ENCODE measurements at places on chromosomes 12 and 14.

DNA sequence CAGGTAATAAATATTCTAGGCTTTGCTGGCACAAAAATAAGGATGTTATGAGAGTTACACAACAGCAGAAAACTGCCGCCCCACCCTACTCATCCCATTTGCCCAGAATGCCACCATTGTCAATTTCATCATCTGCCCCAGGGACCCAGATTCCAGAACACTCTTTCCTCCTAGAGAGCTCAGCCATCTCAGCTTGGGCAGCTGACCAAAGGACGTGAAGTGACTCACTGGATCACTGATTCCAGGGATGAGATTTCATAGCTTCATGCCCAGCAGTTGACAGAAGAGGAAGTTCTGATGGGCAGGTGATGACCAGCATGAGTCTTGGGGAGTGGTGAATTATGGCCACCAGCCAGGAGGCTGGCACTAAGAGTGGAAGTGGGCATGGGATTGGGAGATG, 450.3 kb downstream of the RMST start:
- no peak for DNase-seq

DNA sequence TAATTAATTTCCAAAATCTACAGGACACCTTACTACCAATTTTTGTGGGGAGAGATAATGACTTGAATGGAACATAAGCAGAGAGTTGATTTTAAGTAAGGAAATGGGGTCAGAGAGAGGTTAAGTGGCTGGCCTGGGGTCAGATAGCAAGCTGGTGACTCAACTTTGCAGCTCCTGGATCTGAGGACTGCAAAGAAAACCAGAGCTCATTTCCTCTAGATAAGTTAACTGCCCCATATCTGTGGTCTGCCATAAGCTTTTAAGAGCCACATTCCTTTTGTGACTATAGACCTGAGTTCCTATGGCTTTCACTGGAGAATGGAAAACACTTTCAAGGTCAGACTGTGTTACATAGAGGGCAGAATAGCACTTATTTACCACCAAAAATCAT, 201.2 kb upstream of the PRICKLE1 start:
- no peak for DNase-seq

- no peak for DNase-seq
Observed at GRCh38 chr12:75955251-75955650, 76.3 kb downstream of the PHLDA1 start.

DNA sequence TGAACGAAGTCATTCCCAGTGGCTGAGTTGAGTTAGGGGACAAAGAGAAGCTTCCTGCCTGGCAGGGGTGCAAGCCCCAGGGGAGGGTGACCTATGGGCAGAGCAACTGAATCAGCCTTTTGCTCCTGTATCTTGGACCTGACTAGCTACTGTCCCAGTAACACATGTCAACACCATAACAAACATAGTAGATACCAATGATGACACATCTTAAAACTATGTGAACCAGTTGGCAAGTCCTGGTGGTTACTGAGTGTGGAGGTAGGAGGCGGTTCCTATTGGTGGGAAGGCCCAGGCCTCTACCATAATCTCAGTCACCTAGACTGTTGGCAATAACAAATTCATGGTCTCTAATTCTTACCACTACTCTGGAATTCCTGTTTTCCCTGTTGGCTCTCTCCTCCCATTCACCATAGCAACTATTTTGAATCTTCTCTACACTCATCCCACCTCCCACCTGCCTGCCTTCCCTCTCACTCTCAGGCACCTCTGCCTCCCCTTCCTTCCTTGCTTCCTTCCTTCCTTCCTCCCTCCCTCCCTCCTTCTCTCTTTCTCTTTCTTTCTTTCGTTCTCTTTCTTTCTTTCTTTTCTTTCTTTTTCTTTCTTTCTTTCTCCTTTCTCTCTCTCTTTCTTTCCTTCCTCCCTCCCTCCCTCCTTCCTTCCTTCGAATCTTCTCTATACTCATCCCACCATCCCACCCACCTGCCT, 8.1 kb upstream of the P2RX7 start:
- DNase-seq: no peak

DNA sequence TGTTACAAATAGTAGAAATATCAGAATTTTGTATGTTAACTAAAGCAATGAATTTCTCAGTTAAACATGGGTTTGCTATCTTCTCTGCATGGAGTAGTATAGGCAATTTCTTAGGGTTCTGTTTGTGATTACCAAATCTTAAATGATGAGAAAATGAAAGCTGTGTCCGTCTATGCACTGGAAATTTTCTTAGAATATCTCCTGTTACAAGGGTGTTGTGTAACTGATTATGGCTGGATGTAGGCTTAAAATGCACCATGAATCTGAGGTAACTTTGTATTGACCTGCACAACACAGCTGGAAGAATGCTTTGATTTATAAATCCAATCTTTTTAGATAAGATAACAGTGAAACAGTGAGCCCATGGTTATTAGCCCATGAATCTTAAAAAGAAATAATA, 17.8 kb downstream of the TRIP11 start:
- no peak for DNase-seq

DNA sequence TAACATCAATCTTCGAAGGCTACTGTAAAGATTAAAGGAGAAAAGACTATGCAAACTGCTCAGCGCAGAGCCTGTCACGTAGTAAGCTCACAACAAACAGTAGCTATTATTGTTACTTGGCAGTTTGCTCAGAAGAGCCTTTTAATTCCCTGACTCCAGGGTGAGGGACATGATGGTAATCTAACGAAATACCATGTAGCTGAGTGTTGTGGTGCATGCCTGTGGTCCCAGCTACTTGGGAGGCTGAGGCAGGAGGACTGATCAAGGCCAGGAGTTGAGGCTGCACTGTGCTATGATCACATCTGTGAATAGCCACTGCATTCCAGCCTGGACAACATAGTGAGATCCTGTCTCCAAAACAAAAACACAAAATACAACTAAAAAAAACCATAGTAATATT, 22.8 kb downstream of the HEBP1 start:
- DNase-seq: no peak

GRCh38 chr12:50845021-50845647, 2.4 kb downstream of the TMPRSS12 start:
- peak; percentile 23 for DNase-seq

GRCh38 chr12:129613314-129613713, 290.5 kb downstream of the TMEM132D start:
- DNase-seq: no peak

DNA sequence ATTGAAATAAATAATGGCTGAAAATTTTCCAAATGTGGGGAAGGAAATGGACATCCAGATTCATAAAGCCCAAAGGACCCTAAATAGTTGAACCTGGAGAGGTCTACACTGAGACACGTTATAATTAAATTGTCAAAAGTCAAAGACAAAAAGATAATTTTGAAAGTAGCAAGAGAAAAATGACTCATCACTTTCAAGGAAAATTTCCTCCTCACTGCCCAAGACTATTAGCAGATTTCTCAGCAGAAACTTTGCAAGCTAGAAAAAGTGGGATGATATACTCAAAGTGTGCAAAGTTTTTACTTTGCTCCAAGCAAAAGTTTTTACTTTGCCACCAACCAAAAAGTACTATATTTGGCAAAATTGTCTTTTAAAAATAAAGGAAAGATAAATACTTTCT, 15.9 kb upstream of the KRT83 start:
- no peak for DNase-seq

DNA sequence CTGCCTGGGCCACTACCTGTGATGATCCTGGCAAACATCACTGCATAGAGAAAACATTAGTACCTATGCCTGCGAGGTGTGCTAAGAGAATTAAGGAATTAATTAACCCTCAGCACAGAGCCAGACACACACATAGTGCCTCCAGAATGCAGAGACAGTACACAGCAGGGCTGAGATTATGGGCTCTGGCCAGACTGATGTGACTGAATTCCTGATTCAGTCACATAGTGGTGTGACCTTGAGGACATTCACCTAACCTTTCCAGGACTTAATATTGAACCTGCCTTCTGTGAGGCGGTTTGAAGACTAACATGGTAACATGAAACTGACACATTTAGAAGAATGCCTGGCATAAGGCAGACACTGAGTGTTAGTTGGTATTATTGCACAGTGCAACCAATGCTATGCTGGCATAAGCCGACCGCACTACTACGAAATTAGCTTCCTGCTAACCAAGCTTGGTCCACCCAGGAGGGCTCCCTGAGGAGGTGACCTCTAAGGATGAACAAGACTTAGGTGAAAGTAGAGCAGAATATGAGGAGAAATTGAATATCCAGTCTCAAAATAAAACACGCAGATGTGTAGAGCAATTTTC, 32.0 kb upstream of the SELPLG start:
- no peak for DNase-seq

DNA sequence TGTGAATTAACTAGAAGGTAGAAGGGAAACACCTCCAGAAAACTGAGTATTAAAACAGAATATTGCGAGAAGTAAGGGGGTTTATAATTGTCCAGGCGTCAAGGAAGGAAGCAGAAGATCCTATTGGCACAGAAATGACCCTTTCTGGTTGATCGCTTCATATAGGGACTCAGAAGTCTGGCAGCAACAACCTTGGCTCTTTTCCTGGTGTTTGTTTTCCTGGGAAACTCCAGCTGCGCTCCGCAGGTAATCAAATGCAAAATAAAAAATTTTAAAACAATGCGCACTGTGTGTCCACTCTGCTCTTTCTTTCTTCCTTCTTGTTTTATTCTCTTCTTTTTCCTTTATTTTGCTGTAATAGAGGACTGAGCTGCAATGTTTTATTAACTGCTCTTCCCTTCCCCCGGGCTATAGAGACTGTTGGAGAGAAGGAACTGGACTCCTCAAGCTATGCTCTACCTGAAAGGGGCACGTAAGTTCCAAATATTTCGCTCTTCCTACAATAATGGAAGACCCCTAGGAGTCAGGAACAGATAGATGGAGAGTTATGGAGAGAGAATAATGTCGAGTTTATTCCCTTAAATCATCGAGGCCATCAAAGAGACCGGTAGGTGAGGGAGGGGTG, 737 bp downstream of the SPX start:
- DNase-seq: no peak

DNA sequence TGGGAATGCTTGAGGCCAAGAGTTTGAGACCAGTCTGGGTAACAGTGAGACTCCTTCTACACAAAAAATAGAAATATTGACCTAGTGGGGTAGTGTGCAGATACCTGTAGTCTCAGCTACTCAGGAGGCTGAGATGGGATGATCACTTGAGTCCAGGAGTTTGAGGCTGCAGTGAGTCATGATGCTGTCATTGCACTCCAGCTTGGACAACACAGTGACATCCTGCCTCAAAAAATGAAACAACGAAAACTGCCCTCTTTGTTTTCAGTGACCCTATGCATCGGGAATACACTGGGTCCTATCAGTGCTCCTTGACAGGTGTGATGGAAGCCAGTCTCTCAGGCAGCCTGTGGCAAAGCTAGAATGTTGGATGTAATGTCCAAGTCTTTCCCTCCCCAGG, 311.5 kb upstream of the OR4E1 start:
- DNase-seq: no peak

GRCh38 chr14:24979725-24980239, 70.2 kb downstream of the STXBP6 start:
- no peak for DNase-seq

DNA sequence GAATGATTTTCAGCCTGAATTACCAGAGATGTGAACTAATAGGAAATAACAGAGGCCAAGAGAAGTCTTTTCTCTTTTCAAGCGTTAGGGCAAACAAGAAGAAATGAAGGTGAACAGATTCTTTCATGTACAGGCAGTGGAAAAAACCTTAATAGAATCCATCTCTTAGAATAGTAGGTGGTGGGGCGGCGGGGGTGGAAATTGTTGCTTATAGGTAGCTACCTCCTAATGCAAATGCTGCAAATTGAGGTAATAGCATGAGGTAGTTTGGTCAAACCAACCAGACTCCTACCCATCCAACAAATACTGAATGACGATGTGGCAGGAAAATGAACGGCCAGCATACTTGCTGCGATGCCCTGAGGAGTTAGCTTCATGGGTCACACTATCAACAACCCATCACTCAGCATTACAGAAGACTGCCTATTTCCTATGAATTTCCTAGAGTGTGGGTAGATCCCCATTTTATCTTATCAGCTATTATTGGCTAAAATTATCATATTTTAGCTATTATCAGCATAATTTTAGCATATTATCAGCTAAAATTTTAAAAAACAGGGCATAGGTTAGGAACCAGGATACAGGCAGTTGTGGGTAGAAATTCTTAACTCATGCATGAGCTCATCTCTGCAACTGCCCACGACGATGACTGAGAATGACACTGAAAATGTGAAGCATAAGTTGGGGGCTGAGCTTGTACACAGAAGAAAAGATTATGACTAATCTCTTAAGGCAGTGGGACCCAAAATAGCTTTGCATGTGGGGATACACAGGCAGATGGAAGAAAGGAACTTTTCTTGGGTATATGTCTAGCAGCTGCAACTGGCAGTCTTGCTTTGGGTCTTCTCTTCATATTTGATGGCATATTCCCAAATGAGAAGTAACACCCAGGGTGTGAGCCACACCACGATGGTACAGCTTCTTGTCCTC, 68.7 kb downstream of the NIN start:
- DNase-seq: no peak

DNA sequence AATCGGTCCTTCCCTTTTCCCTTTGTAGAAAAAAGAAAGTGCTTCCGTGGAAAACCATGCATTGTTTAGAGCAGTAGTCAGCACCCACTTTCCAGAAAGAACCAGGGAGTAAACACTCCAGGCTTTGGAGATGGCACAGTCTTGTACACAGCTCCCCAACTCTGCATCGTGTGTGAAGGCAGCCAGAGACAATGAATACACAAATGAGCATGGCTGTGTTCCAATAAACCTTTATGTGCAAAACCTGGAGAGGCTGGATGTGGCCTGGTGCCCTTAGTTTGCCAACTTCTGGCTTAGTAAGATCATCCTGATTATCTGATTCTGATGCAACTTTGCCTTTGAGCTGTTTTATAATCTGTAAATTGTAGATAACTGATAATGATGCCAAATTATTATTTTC, 463.4 kb upstream of the TMEM132C start:
- DNase-seq: no peak

- no peak for DNase-seq
Observed at GRCh38 chr14:105849933-105850626, 323.7 kb downstream of the TMEM121 start.

DNA sequence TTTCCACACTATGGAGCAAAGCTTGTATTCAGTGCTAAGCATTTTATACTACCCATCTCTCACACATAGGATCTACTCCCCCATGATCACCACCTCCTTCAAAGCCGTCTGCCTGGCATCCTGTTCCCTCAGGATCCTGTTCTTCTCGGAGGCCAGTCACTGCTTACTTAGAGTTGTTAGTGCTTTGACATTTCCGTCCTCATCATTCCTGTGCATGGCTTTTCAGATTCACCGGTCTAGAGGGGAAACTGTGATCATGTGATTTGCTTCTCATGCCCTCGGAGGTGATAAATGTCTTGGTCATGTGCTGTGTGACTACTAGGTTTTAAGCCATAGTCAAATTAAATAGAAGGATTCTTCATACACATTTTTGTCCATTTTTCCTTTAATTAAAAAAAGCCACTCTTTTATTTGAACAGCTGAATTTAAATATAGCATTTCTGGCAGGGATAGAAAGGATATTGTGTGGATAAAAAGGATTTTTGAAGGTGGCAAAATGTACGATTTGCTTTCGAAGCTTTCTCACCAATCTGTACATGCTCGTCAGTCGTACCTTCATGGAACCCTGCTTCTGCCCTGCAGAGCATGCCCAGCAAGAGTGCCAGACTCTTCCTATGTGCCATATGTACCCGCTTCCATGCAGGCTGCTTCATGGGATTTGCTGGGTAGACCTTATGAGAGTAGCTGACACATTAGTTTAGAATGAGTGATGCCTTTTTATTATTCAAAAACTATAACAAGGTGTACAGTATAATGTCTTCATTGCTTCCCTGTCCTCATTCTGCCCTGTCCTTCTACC, 53.3 kb downstream of the BMAL2 start:
- DNase-seq: no peak

- no peak for DNase-seq
Observed at GRCh38 chr14:31837031-31837430, 240.1 kb upstream of the ARHGAP5 start.
